ENCODE measurements at places on chromosomes 3 and 15.
A peak's percentile ranks its signal among the peaks of the same experiment; 100 is the strongest.

DNA sequence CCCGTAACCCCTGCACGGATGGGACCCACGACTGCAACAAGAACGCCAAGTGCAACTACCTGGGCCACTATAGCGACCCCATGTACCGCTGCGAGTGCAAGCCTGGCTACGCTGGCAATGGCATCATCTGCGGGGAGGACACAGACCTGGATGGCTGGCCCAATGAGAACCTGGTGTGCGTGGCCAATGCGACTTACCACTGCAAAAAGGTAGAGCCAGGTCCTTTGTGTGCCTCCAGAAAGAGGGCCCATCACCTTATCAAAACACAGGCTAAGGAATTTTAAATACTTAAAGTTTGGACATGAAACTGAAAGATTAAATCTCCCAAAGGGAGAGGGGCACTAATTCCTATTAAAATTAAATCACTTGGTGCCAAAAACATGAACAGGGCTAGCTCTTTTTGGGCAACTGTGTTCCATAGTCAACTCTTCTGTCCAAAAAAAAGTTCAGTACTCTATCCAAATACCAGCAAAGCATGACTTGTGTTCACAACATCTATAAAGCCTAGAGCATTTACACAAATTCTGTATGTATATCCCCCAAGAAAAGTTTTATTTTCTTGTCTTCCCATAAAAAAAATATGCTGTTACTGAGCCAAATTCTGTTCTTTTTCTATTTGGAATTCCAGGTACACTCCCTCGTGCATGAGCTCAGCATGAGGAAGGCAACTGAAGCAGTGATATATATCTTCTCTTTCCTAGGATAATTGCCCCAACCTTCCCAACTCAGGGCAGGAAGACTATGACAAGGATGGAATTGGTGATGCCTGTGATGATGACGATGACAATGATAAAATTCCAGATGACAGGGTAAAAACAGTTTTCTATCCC lies 9.2 kb downstream of the THBS1 start:
- no peak for DNase-seq

DNA sequence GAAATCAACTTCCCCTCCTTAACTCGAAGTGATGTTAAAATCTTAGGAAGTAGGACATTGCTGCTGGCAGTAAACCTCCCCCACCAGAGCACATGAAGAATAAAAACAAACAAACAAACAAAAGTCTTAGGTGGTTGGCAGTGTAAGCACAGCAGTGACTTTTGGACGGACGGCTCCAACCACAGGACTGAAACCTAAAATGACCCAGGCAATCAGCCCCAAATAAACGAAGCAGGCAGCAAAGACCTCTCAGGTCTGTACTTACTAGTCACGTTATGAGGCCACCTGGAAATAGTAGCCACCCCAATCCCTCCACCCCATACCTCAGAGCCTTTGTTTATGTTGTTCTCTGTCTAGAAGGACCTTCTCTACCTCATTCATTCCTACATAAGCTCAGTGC lies 33.5 kb upstream of the HES1 start:
- DNase-seq: no peak

DNA sequence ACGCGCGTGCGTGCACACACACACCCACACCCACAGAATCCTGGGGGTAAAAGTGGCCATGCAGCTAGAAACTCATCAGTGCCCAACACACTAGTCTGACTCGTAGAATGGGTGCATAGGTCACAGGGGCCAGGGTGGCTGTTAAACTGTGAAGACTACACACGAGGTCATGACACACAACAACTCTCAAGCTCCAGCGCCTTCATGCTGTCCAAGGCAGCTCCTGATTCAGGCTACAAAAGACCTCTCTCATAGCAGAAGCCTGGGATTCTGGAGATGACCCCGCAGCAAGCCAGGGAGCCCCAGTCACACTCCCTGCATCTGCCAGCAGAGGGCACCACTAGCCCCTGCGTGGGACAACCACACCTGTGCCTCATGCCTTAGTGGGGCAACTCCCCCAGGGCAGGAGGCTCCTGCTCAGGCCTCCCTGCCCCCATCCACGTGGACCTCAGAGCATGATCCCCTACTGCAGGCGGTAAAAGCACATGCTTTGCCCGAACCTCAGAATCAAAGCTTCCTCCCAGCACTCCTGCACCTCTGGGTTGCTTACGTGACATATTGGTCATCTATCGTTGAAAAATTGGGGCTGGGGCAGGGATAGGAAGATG lies 93.1 kb downstream of the LRIG1 start:
- DNase-seq: peak; percentile 95

GRCh38 chr3:12046406-12046805 lies 42.2 kb downstream of the SYN2 start:
- DNase-seq: peak; percentile 24

GRCh38 chr15:70103880-70104626 lies 6.3 kb upstream of the TLE3 start:
- DNase-seq: no peak

GRCh38 chr3:192923731-192924130 lies 6.1 kb upstream of the MB21D2 start:
- no peak for DNase-seq

GRCh38 chr3:58334013-58334321 lies 1.3 kb downstream of the PXK start:
- peak; percentile 33 for DNase-seq

GRCh38 chr3:98008855-98009254 lies 26.3 kb downstream of the GABRR3 start:
- DNase-seq: no peak

DNA sequence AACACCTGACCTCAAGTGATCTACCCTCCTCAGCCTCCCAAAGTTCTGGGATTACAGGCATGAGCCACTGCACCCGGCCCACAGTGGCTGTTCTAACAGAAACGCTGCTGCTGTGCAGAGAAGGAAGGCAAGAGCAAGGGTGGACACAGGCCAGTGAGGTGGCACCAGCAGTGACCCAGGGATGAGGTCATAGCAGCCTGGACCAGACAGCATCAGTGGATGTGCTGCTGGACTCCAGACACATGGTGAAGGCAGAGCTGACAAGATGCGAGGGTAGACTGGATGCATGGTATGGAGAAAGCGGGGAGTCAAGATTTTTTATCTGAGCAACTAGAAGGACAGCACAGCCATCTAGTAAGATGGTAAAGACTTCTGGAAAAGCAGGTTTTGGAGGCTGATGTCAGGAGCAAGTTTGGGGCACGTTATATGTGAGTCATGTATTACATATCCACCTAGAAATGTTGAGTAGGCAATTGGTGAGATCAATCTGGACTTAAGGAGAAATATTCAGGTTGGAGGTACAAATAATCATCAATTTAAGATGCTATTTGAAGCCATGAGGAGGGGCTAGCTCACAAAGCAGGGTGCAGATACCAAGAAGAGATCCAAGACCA lies 22.1 kb upstream of the TJP1 start:
- DNase-seq: no peak

GRCh38 chr3:190024912-190025311 lies 95.8 kb downstream of the P3H2 start:
- DNase-seq: no peak

GRCh38 chr3:142645236-142645793 lies 49.1 kb downstream of the PLS1 start:
- peak; percentile 10 for DNase-seq

- no peak for DNase-seq
Measured at GRCh38 chr3:114718898-114719210, 425.0 kb downstream of the TIGIT start.

- no peak for DNase-seq
Measured at GRCh38 chr3:123305192-123305591, 103.4 kb downstream of the SEC22A start.

DNA sequence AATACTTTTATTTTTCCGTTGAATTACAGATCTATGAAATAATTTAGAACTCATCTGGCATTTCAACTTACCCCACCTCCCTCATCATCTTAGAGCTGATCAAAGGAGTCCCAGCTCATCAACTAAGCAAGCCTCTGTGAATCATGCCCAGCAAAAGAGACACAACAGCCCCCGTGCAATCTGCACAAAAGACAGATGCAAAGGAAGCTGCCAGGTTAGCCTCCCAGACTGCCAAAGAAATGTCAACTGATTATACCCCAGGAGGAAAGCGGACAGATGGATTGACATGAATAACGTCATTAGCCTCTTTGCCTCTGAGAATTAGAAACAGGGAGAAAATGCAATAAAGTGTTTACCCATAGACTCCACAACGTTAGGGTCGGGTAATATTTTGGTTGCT lies 75.0 kb downstream of the GABRB3 start:
- no peak for DNase-seq

DNA sequence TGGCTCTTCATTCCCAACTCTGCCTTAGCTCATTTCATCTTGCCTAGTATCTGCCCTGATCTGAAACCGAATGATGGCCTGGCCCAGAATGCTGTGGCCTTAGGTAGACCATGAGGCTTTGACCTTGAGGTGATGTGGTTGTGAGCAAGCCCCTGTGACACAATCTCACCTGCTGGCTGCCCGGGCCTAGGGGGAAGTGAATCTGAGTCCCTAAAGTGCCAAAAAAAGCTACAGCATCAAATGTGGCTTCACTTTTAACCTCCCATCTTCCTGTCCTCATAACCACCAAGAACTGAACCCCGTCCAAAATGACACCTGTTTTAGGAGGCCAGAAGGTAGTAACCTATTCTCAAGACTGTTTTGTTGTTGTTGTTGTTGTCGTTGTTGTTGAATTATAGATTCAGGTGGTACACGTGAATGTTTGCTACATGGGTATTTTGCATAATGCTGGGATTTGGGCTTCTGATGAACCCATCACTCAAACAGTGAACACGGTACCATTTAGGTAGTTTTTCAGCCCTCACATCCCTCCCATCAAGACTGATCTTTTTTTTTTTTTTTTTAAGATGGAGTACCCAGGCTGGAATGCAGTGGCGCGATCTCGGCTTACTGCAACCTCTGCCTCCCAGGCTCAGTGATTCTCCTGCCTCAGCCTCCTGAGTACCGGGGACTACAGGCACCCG lies 54.6 kb downstream of the MCCC1 start:
- DNase-seq: no peak

- no peak for DNase-seq
Measured at GRCh38 chr3:10319251-10319650, 1.7 kb downstream of the SEC13 start.

DNA sequence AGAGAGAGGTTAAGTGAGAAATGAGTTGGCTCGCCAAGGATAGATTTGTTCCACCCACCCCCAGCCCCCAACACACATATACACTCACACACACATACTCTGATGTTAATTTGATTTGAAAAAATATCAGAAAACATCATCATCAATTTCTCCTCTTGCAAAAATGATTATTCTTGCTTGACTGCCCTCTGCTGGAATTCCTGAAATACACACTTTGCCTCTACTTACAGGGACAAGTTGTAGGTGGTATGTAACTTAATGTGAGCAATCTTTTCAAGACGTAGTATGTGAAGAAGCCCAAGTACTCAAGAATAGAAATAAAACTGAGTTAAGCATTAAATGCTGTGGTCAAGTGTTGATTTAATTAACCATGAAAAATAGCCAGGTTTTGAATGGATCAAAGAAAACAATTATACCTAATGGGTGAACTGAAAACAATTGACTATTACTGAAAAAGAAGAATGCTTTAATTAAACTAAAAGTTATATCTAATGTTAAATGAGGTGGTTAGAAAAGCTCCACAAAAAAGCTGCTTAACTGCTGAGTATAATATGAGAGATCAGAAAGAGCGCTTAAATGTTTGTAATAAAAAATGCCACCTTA lies 46.6 kb upstream of the MDFIC2 start:
- peak; percentile 1 for DNase-seq

DNA sequence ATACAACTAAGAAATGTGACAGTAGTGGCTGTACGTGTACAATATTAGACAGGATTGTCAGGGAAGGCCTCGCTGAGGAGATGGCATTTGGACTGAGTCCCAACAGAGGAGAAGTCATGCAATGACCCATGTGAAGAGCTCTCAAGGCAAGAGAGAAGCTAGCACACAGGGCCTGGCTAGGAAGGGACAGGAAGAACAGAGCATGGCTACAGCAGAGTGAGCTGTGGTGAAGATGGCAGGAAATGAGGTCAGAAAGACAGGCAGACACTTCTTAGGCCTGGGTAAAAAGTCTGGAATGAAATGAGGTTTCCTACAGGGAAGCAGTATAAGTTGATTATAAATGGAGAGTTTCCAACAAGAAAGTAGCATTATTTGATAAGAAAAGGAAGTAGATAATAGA lies 33.2 kb upstream of the LEKR1 start:
- DNase-seq: no peak

- no peak for DNase-seq
Measured at GRCh38 chr3:60189304-60189703, 1061.9 kb downstream of the FHIT start.
